ENCODE measurements at places on chromosomes 3 and 15. TPM values are rescaled to one million over a fixed set of nuclear protein-coding genes. Genes with fewer than 3 reads are reported as not detected.

Gene FYCO1
- total RNA-seq, result 4.9 TPM

Gene EFHB
- 0.22 TPM for total RNA-seq

Gene PLCB2
- total RNA-seq, result 13.9 TPM

Gene TERC
- 361 TPM for total RNA-seq

Gene GNB5
- 23.9 TPM for total RNA-seq

Gene REC114
- not detected for total RNA-seq

Gene SPATA12
- not detected for total RNA-seq

Gene GOLGA6D
- total RNA-seq, result 1.1 TPM

Gene CACNA2D2
- 5.9 TPM for total RNA-seq

Gene TRIM42
- total RNA-seq, result not detected

Gene NPAP1
- not detected for total RNA-seq

Gene CYP1A2
- not detected for total RNA-seq

Gene WDR76
- total RNA-seq, result 19.3 TPM

Gene SATB1
- total RNA-seq, result 8.9 TPM

Gene NAA50
- 149 TPM for total RNA-seq

Gene CACNA2D3
- total RNA-seq, result 1.6 TPM

Gene ROBO2
- 8.3 TPM for total RNA-seq

Gene P2RY13
- not detected for total RNA-seq
